ENCODE measurements at places on chromosomes 11 and 22.

DNA sequence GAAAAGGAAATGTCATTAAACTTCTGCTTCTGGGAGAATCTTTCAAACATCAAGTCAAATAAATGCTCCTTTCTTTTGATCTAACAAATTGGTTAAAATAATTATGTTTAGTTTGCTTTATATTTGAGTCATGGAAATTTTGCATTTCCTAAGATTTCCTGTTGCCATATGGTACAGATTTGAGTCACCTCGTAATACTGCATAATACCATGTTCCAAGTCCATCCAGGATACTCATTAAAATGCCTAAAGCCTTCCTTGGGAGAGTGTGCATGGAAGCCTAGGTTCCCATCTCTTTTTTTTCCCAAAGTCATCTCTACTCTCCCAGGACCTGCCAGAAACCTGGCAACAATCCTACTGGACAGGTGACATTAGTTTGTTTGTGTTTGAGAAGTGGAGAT is 4.2 kb downstream of the OR9I1 start:
- no peak for DNase-seq

- DNase-seq = peak; percentile 26
Measured at GRCh38 chr11:71446942-71447688, 1.1 kb downstream of the DHCR7 start.

DNA sequence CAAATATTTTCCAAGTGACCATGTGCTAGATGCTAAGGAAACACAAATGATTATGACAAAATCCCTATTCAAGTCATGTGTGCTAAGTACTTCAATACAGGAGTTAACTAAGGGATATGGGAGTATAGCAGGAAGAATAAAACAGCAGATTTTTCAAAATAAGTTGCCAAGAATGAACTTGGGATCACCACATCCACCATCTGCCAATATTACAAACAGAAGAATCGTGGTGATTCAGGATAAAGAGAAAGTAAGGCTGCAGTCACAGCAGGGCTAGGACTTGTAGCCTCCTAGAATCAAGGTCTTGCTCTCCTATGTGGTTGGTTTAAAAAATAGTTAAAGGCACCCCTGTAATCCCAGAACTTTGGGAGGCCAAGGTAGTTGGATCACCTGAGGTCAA is 34.3 kb downstream of the MRTFA start:
- no peak for DNase-seq

DNA sequence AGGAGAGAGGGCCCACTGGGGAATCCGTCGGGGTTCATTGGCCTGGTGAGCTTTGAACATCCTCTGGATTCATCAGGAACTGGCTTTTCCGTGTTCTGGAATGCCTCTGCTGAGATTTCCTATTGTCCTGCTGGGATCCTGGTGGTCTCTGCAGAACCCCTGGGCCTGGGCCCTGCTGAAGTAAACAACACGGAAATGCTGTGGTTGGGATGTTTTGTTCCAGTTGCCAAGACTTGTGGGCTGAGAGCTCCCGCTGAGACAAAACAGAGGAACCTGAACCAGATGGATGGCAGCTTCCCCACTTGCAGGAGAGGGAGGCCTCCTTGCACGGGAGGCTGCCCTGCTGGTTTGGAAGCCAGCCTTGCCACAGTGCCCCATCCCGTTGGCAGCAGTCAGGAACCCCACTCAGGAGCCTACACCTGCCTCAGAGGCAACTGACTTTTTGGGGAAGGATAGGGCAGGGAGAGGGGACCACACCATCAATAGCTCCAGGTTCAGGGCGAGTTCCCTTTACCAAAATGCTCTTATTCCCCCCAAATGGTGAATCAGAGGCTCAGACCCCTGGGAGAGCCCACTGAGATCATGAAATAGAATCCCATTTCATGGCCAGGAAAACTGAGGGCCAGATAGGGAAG is 60.7 kb downstream of the LRRC32 start:
- DNase-seq = no peak

DNA sequence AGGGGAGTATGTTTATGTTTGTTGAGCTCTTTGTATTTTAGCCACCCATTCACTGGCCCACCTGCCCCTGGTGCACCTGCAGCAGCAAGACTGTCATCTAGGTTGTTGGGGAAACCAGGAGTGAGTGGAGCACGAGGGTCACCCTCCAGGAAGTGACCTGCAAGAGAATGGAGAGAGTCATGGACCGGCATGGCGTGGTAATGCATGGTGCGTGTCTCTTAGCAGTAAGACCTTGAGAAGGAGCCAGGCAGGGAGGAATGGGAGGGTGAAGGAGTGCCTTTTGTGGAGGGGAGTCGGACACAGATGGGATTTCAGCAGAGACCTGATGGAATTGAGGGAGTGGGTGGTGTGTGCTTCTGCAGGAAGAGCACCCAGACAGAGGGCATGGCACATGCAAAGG is 37.9 kb downstream of the KCNQ1 start:
- DNase-seq = no peak

GRCh38 chr11:134429106-134429505 is 17.1 kb upstream of the B3GAT1 start:
- no peak for DNase-seq

GRCh38 chr22:27804470-27805297 is 3.1 kb upstream of the MN1 start:
- DNase-seq = peak; percentile 69

DNA sequence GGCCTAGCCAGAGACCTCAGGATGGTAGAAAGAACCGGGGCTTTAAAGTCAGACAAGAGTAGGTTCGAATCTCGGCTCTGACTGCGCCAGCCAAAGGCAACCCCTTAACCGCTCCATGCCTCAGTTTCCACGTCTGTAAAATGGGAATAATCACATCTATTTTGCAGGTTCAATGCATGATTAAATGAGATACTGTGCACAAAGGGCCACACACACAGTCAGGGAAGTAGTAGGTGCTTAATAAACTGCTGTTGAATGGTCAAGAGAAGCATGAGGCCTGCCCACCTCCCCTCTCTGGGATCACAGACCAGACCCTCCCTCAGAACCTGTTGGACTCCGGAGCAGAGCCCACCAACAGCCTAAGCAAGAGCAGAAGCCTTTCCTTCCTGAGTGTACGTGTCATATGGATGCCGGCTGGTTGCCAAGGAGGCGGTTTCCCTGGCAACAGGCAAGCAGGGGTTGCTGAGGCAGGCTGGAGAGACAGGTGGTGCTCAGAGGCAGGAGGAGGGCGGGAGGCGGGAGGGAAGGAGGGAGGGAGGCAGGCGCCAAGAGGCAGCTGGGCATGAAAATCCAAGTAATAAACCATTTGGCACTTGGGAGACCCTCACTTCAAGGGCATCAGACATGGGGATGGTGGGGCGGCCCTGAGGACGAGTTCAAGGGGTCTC is 43.9 kb downstream of the NFAM1 start:
- DNase-seq = no peak
